Right lobe of liver (tissue), 6 donors: ENCODE measurements at places on chromosomes 2 and 18.

DNA sequence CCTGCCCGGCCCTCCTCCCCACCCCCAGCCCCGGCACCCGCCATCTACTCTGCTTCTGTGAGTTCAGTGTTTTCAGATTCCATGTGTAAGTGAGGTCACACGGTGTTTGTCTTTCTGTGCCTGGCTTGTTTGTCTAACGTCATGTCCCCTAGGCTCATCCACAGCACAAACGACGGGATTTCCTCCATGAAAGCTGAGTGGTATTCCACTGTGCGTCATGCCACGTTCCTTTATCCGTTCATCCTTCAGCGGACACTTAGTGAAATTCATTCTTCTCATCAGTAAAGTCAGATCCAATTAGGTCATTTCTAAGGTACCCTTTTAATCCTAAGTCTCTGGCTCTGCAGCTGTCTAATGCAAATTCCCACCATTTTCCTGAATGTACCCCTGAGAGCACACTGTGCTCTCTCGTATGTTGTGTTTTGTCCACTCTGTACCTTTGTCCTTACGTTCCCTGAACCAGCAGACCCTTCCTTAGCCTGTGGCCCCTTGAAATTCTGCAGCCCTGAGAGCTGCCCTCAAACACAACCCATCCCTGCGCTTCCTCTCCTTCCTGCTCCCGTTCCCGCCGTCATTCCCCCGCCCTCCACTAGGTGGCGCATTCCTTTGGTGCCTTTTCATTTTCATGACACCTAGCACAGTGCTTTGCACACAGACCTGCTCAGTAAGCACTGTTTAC, 44.1 kb downstream of the TRAPPC12 start:
- DNase-seq, result peak; percentile 57

DNA sequence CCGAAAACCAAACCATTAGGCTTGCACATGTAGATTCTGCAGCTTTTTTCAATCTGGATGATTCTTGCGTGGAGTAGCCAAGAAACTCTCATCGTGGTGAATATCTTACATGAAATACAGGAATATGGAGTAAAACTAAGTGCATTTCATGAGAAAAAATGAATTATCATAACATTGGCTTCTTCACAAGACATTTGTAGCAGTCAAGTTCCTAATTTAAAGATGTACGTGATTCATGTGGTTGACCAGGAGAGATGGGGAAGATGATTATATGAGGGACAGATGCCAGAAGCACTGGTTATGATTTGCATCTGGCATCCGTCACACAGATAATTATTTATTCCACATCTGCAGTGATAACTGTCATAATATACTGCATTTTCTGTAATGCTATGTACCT, 90.4 kb downstream of the ANTXR1 start:
- no peak for DNase-seq

DNA sequence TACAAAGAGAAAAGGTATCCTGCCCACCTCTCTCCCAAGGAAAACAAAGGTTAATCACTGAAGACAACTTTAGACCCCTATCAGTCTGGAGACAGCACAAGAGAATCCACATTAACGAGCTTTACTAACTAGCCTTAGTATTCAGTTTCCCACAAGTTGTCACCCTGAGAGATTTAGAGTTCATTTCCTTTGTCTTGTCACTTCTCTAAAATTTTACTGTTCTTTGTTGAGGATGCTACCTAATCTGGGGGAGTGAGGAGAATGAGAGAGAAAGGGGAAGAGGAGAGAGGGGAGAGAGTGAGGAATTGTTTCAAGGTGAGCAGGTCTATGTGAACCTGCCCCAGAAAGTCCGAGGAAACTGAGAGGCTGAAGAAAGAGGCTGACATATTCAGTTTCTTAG, 28.4 kb downstream of the C2orf76 start:
- DNase-seq, result no peak

- DNase-seq, result no peak
Observed at GRCh38 chr18:5315838-5316237, 20.3 kb upstream of the ZBTB14 start.

DNA sequence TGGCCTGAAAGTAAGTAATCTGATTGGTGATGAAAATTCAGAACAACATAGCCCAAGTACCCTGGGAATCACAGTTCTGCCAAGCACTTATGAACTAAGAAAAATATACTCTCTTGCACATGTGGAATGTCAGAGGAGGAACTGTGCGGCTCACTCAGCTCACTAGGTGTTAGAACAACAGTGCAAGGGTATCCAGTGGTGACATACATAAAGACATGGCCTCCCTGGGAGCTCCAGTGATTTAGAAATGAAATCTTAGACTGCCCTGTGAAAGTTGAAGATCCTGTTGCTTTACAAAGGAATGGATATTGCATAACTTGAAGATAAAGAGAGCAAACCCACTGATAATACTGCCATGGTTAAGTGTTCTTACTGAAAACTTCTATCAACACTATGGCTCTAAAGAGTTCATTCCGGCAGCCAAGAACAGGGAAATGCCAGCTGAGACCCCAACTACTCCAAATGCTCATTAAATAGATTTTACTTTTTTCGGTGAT, 246.2 kb downstream of the ARHGAP15 start:
- DNase-seq, result no peak

GRCh38 chr2:121794233-121794632, 38.8 kb downstream of the TSN start:
- DNase-seq, result no peak

GRCh38 chr2:63064197-63064596, 13.6 kb downstream of the OTX1 start:
- DNase-seq, result no peak

DNA sequence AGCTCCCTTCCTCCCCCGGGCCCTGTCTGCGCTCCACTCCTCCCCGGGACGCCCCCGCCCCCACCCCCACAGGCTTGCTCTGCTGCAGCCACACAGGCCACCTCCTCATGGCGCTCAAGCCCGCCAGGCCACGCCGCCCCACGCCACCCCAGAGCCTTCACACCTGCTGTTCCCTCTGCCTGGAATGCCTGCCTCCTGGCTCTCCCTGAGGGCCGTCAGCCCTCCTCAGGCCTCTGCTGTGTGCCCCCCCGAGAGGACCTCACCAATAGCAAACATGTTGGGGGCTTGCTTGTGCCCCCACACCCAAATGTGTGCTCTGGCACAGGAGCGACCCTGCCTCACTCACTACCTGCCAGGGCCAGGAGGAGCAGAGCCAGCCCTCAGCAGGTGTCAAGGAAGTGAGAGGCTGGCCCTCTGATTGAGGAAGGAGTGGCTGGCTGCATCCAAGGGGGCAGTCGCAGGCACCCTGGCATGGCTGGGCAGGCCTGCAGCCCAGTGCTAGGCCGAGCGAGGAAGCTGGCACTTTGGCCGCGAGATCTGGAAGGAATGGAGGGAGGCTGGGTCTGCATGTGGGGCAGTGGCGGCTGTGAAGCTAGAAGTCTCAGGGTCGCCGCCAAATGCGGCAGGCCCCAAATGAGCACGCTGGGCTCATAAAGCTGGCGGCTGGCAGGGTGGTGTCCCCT, 86.5 kb downstream of the INHBB start:
- no peak for DNase-seq

DNA sequence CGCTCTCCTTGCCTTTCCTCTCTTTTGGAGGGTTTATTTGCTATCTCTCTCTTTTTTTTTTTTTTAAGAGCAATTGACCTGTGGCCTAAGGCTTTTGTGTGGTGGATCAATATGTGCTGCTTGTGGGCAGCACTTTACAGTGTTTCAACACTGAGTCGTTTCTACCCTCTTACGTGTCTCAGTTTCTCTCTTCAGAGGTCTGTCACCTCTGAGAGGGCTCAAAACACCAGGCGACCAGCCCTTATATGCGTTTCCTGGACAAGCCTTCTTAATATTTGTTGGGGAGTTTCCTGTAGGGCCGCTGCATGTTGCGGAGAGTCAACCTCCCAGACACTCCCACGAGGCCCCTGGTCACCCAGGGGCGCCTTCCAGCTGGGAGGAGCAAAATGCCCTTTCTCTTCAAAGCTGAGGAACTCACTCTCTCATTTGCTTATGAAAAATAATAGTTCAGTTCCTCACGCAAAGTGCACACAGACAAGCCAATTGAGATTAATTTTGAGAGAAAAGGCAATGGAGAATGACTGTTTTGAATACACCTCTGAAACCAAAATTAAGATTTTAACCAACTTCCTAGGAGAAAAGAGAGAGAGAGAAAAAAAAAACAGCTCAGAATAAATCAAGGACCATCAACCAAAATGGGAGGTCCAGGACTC, 96.3 kb upstream of the B3GNT2 start:
- DNase-seq, result no peak

DNA sequence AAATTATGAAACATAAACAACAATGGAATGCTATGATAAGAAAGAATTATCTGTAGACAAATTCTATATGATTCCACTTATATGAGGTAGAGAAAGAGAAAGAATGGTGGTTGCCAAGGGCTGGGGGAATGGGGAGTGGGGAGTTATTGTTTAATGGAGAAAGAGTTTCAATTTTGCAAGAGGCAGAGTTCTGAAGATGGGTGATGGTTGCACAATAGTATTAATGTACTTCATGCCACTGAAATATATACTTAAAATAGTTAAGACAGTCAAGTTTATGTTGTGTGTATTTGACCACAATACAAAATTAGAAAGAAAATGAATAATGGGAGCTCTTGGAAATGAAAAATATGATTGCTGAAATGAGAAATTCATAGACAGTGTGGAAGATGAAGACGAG, 22.6 kb upstream of the FAM117B start:
- DNase-seq, result no peak

GRCh38 chr2:28905533-28905932, 11.1 kb downstream of the WDR43 start:
- DNase-seq, result peak; percentile 51

GRCh38 chr2:216283038-216283900, 89.0 kb downstream of the MARCHF4 start:
- no peak for DNase-seq

DNA sequence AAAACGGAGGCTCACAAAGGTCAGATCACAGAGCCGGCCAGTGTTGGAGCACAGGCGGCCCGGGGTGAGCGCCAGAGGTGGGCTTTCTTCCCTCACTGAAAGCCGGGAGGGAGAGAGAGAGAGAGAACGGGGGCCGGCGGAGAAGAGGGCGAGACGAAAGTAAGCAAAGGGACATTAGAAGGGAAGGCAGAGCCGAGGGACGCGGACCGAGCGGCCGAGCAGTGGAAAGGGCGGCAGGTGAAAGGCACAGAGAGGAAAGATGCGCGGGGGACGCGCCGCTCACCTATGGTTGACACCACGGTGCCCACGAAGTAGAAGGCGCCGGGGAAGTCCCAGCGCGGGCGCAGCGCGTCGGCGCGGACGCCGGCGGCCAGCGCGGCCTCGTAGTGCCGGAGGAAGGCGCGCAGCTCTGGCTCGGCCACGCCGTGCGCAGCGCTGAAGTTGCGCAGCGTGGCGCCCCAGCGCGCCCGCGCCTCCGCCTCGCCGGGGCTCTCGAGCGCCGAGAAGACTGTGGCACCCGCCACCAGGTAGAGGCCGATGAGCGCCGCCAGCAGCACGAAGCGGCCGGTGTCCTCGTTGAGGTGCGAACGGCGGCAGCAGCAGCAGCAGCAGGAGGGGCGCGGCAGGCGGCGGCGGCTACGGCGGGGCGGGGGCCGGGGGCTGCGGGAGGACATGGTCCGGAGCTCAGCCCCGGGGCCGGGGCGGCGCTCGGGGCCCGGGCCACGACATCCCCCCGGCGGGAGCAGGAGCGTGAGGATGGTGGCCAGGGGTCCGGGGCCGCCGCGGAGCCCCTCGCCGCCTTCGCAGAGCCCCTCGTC, 166.9 kb downstream of the MSH2 start:
- DNase-seq, result no peak

GRCh38 chr18:26073758-26074157, 16.7 kb downstream of the SS18 start:
- DNase-seq, result no peak

DNA sequence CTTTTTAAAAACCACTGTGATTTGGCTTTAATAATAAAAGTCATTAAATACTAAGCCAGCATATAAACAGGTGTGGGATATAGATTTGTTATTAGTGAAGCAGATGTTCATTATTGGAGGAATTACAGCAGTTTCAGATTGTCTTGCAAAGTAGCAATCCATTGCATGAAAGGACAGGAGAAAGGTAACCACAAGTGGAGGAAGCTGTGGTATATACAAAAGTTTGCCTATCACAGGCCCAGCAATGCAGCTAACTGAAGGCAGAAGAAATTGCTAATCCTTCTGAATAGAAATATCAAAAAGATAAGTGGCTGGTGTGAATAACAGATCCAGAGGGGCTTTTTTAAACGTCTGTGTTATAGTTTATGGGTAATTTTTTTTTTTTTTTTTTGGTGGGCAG, 199.4 kb downstream of the ZNF385B start:
- no peak for DNase-seq

- DNase-seq, result no peak
Observed at GRCh38 chr2:6881046-6881445, 3.5 kb downstream of the RSAD2 start.

DNA sequence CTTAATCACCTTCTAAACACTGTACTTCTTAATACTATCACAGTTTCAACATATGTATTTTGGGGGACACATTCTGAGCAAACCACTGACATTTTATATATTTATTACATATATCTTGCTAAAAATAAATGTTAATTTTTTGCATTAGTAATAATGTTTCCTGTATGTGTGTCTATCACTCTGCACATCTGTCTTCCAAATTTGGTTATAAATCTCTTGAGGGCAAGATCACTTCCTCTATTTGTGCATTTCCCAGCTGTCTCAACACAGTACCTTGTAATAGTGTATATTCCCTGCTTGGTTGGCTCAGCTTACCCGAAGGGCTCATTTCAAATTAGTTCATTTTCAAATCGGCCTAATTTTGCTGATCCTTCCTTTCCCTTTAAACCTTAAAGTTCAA, 617.1 kb upstream of the GYPC start:
- DNase-seq, result no peak

DNA sequence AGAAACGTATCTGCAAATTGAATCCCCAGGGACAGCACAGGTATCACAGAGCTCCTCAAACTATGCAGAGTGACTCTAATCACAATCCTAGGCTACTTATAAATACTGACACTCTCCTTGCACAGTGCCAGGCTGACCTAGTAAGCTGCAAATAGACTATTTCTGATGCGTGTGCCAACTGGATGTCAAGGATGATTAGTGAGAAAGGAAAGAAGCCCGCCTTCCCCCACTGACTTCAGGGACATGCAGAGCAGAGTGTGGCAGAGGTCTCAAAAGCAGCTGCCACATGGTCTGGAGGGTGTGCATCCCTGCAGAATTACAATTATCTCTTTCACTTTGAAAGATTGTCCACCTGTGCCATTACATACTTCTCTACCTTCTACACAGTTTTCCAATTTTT, 235.6 kb downstream of the CPS1 start:
- no peak for DNase-seq

DNA sequence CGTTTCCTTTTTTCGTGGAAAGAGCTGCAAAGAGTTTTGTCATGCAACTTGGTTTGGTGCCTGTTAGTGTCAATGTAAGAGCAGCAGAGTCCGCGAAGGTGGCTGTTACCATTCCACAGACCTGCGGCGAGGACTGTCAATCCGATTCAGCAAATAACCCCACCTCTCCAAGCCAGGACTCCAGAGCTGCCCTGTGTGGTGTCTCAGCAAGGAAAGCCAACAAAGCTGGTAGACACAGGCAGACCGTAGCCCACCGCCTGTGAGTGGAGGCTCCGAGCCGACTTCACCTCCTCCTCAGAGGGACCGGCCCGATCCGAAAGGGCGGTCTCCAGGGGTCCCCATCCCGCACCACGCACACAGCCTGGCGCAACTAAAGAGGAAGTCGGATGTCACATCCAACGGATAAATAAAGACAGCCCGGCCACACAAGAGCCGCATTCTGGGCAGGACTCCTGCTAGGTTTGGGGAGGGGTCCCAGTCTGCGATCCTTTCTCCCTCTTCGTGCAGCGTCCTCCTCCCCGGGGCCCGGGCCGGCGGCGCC, 819 bp downstream of the ANKRD44 start:
- peak; percentile 55 for DNase-seq
